ENCODE measurements at places on chromosomes 13 and 19.

GRCh38 chr13:49410477-49410876 is 33.4 kb downstream of the CAB39L start:
- DNase-seq = no peak

DNA sequence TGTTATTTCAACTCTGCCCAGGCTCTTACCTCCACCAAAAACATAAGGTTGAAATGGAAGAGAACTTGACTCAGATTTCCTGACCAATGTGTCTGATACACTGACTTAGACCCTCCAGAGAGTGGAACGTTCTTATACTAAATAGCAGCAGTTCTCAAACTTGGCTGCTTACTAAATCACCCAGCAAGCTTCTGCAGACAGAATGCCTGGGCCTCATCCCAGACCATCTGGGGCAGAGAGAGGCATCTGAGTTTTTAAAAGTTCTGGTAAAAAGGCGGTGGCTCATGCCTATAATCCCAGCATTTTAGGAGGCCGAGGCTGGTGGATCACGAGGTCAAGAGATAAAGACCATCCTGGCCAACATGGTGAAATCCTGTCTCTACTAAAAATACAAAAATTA is 46.3 kb downstream of the NEK5 start:
- no peak for DNase-seq

GRCh38 chr13:21684576-21684975 is 13.7 kb downstream of the FGF9 start:
- no peak for DNase-seq

DNA sequence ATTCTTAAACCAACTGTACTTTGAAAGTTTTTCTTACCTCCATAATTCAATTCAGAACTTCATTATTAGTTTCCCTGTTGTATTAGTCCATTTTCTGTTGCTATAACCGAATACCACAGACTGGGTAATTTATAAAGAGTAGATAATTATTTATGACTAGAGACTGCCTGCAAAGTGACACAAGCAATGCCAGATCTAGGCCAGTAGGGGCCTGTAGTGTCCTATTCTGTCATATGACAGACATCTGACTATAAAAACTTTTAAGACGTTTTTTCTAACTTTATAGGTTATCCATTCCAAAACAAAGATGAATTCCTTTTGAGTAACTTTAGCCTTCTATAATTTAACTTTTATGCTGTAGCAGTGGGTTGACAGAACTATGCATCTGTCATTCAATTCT is 2783.8 kb downstream of the PCDH9 start:
- DNase-seq = no peak

GRCh38 chr19:52494518-52494917 is 33.0 kb upstream of the ZNF808 start:
- no peak for DNase-seq

DNA sequence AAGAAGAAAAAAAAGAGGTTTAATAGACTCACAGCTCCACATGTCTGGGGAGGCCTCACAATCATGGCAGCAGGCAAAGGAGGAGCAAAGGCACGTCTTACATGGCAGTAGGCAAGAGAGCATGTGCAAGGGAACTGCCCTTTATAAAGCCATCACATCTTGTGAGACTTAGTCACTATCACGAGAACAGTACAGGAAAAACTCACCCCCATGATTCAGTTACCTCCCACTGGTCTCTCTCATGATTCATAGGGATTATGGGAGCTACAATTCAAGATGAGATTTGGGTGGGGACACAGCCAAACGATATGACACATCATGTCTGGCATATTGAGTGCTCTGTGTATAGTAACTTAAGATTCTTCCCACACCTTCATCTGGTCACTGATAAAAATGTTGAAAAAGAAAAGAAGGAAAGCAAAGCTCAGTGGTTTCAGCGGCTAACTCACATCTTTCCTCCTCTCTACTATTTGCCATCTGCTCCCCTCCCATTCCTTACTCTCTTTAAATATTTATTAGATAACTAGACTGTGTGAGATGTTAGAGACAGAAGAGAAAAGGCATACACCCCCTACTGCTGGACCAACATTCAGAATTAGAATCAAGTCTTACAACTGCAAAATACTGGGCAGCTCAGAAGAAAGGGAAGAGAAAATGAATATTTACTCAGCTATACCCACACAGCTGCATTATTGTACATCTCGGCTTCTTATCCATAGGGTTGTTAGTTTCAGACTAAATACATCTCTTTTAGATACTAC is 60.1 kb upstream of the AKAP11 start:
- DNase-seq = no peak

- no peak for DNase-seq
These were observed 16.1 kb upstream of the SPART start for GRCh38 chr13:36362251-36362650.

DNA sequence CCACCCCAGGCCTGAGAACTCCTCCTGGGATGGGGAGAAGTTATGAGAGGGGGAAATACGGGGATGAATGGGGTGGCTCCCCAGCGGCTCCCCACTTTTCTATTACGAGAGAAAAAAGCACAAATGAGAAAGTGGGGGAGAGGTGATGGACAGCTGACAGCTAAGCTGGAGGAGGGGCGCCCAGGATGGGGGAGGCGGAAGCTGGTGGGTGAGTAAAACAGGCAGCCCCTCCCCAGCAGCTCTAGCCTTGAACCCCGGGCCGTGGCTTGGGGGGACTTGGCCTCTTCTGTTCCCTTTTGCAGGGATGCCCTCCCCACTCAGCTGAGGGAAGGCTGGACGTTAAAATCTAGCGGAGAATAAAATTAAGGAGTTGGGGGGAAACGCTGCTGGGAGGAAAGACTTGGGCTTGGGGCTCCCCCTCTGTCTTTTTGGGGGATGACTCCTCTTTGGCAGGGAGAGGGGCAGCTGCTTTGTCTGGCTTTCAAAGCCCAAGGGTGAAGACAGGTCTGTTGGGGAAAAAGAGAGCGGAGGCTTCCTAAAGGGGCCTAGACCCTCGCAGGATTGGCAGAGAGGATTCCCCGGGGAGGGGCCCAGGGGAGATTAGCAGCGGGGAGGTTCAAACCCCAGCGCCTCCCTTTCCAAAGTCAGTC is 1.4 kb upstream of the SAMD1 start:
- DNase-seq = no peak

DNA sequence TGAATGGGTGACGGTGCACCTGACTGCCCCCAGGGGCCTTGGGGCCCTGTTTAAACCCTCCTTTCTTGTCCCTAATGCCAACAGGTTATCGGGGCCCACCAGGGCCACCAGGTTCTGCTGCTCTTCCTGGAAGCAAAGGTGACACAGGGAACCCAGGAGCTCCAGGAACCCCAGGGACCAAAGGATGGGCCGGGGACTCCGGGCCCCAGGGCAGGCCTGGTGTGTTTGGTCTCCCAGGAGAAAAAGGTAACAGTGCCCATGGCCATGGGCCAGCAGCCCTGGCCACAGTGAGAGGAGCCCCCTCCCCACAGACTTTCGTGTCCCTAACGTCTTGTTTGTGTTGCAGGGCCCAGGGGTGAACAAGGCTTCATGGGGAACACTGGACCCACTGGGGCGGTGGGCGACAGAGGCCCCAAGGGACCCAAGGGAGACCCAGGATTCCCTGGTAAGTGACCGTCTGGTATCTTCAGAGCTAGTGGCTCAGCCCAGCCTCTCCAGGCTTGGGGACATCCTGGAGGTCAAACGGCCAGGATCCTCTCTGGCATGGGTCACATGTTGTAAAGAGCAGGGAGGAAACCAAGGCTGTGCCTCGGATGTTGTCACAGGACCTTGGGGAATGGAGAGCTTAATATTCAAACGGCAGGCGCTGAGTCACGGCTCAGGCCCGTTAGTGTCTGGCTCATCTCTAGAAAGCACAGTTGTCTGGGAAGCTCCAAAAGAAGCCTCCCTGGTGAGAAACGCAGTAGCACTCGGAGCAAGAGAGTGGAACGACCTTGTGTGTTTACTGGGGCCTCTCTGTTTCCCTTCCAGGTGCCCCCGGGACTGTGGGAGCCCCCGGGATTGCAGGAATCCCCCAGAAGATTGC is 58.3 kb downstream of the RAB20 start:
- peak; percentile 29 for DNase-seq

DNA sequence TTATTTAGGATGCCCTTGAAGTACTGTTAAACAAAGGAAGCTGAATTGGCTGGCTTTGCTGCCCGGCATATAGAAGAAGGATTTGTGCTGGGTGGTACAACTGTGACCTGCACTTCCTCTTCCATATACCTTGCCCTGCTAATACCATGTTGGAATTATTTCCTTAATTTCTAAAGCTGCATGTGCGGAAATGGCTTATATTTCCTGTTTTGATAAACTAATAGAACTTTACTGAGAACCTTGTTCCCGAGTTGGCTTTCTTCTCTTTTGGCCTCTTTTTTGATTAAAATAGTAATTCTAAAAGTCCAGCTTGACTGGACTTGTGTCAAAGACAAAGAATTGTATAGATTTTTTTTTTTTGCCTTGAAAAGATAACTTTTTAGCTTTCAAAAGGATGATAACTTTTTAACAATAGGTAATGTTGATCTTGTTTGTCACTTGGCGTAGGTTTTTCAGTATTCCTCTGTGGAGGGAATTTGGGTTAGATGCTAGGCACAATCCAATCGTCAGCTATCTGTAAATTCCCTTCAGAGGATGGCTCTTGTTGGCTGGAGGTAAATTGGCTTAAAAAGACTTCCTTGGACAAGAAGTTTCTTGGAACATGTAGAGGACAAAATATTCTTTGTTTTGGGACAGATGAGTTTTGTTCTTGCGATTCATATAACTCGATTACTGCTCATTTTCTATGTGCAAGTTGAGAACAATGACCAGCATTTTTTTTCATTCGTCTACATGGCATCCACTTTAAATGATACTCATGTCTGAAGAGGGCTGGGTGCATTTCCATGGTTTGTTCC is 41.4 kb downstream of the COL4A2 start:
- DNase-seq = no peak

GRCh38 chr19:3451451-3451866 is 28.9 kb downstream of the SMIM24 start:
- DNase-seq = no peak

All from SHP77 treated with DMSO at 0.1 percent for 48 hours (cell line).